ENCODE measurements at places on chromosomes 6 and 20.

DNA sequence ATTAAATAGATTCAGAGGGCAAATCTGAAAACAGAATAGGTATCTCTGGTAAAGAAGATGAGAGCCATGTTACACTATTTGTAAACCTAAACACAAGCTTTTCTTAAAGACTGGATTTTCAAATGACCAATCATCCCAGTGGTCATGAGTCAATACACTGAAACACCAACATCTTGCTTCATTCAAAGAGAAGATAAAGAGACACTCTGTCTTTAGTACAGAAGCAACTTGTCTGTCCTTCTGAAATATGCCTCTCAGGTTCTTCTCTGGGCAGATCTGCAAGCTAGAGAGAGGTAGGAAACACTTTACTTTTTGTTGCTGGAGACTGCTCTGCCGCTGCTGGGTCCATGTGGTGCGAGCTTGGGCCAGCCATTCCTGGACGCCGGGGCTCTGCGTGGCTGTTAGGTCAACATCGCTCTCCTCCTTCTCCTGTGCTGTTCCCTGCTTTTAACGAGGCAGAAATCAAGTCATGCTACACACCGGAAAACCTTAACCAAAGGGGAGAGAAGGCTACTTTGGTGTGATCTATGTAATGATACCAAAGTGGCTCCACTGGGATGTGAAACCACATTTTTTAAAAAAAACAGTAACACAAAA is 368.2 kb downstream of the SYNE1 start:
- DNase-seq, result no peak

- no peak for DNase-seq
Measured at GRCh38 chr20:3811467-3812258, 8.7 kb upstream of the AP5S1 start.

DNA sequence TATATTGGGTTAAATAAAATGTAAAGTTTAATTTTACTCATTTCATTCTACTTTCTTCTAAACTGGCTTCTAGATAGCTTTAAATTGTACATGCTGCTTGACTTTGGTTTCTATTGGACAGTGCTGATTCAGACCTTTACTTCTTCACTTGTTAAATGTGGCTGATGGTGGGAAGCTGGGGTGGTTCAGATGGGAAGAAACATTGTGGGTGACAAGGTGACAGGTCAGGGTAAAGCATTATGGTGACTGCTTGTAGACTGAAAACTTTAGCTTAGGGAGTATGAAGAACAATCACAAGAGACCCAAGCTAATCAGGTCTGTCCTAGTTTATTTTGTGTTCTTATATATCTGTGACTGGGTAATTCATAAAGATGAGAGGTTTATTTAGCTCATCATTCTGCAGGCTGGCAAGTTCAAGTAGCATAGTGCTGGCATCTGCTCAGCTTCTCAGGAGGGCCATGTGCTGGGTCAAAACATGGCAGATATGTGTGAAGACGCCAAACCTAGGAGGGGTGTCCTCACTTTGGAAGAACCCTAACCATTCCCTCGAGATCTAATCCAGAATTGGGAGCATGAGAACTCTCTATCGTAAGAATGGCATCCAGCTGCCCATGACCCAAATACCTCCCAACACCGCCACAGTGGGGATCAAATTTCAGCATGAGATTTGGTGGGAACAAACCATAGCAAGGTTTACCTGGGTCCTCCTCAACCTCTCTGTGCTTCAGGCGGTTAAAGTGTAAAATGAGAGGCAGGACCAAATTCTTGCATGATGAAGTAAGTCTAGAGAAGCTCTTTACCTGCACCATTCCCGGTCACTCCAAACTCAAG is 102.8 kb downstream of the FYN start:
- DNase-seq, result no peak

- DNase-seq, result peak; percentile 66
Measured at GRCh38 chr20:8399947-8400346, 267.9 kb downstream of the PLCB1 start.

DNA sequence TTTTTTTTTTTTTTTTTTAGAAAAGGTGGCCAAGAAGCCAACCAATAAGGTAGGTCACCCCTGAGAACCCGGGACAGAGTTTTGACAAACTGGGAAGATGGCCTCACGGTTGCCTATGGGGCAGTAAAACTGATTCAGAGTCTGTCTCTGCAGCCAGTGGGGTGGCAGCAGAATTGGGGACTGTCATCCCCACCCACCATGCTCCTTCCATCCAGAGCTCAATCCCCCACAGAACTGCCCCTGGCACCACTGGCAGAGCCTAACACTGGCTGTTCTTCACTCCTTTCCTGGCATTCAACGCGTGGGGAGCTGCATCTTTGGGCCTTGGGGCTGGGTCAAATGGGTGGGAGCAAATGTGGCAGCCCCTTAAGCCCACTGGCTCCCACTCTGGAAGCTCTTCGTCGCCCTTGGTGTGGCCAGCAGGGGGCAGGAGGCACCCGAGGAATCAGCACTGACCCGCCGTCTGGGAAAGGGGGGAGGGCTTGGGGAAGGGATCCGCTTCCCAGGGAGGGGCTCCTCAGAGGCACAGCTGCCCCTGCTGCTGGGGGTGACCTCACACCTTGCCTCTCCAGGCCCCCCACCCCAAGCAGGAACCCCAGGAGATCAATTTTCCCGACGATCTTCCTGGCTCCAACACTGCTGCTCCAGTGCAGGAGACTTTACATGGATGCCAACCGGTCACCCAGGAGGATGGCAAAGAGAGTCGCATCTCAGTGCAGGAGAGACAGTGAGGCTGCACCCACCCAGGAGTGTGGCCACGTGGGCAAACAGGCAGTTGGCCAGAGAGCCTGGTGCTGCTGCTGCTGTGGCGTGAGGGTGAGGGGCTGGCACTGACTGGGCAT is 10.4 kb downstream of the CD40 start:
- no peak for DNase-seq

DNA sequence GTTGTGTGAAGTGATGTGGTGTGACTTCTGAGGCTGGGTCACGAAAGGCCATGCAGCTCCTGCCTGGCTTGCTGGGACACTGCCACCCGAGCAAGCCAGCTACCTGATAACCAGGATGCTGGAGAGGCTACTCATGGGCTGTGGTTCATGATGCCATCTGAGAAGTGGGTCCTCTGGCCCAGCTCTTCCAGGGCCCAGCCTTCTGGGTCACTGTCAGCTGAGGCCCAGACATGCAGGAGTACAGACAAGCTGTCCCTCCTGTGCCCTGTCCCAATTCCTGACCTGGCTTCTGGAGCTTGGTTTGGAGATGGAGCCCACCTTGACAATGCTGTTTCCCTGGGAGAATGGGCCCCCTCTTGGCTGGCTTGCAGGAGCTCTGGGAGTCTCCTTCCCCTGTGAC is 87.0 kb downstream of the DHX35 start:
- no peak for DNase-seq

GRCh38 chr20:36941401-36941835 is 10.1 kb downstream of the SAMHD1 start:
- DNase-seq, result no peak

DNA sequence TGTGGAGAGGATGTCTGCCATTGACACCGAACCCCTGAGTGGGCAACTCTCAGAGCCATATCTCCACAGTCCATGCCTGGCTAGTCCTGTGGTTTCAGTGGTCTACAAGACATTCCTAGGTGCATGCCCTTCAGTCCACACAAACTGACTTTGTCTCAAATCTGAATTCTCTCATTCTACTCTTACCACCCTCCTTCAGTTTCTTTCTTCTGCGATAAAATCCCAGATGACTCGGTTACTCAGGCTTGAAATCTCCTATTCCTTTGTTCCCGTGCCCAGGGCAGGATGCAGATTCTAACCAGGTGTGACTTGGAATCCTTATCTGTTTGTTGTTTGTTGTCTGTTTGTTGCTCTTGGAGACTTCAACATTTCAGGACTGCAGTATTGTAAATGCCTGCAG is 9.3 kb downstream of the CDS2 start:
- no peak for DNase-seq

- no peak for DNase-seq
Measured at GRCh38 chr6:17418281-17419188, 25.1 kb downstream of the CAP2 start.

DNA sequence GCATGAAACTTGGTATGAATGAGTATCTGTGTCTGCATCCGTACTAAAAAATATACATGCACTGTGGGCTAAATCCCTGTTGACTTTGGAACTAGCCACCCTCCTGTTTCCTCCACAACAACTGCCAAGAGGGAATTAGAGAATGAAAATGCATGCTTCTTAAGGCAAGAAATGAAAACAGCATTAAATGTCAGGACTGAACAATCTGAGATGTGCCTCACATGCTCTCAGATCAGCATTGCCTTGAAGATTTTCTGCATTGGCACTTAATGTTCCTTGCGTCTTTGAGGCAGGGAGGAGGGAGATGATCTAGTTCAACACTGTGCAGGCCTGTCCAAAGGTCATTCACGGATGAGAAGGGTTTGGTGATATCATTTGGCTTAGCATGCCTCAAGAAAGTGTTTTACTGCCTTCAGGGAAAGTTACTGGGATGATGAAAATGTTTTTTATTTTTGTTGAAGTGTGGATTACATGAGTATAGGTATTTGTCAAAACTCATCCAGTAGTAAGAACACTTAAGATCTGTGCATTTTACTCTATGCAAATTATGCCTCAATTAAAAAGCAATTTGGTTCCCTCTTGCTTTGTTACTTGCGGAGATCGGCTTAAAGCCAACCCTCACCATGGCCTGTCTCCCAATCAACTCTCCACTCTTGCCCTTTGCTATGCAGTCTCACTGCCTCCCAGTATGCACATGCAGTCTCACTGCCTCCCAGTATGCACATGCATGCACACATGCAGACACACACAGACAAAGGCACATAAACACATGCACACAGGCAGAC is 47.5 kb upstream of the RIN2 start:
- DNase-seq, result no peak

GRCh38 chr6:144447472-144447871 is 162.3 kb downstream of the UTRN start:
- no peak for DNase-seq

GRCh38 chr6:90676516-90677300 is 89.8 kb upstream of the MAP3K7 start:
- no peak for DNase-seq

DNA sequence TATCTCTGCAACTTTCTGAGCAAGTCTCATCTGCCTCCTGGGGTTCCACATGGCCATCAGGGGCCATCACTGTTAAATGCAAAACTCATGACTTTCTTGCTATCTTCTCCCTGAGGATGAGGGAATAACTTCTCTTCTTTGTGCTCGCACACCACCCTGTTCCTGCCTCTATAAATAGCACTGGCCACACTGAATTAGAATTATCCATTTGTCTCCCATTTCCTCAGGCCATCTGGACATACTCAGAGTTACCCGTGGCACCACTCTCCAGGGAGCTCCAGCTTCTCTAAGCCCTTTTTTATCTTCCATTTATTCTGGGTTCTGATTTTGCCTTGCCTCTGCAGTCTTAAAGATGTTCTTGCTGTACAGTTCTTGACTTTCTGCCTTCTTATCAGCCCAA is 72.8 kb upstream of the ECI2 start:
- no peak for DNase-seq

DNA sequence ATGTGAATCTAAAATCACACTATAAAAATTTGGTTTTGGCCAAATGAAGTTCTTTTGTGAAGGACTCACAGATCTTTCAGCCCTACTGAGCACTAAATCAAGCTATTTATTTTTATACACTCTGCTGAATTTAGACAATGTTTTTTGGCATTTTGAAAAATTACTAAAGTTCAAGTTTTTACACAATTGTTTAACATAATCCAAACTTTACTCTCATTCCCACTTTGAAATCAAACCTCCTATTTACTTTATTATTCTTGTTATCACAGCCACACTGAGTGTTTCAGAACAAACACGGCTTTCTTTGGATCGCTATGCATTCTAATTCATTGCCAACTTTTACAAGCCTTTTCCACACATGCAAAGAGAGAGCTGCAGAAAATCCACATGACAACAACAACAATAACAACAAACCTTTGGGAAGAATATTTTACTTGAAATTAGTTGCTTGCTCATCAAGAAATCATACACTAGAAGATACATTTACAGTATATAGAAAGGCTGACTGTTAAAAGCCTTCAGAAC is 49.1 kb upstream of the TMEM30A start:
- no peak for DNase-seq

DNA sequence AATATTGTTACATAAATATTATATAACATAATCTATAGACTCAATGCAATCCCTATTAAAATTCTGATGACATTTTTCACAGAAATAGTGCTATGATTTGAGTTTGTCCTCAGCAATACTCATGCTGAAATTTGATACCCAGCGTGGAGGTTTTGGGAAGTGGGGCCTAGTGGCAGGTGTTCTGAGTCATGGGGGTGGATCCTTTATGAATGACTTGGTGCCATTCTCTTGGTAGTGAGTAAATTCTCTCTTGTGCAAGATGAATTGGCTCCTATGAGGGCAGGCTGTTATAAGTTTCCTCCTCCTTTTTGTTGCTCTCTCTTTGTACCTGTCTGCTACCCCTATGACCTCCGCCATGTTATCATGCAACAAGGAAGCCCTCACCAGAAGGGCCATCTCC is 65.8 kb downstream of the SHPRH start:
- DNase-seq, result no peak

GRCh38 chr6:106128981-106129781 is 43.0 kb downstream of the PRDM1 start:
- no peak for DNase-seq

DNA sequence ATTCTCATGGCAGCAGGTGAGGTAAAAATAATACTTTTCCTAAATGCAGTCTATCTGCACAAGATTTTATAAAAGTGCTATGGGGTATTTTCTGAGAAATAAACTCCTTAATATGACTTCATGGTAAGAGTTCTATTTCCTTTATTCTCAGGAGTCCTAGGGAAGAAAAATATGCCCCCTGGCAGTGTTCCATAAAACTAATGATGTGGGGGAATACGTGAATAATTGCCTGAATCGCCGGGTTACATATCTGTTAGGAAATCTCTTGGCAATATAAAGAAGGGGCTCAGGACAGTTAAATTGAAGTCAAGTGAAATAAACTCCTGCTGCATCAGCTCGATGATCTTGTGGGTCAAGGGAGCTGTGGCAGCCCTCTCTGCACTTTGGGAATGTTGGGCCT is 229.7 kb downstream of the MAFB start:
- no peak for DNase-seq
